ENCODE measurements at places on chromosomes 2 and 18. TPM values are rescaled to one million over a fixed set of nuclear protein-coding genes. Genes with fewer than 3 reads are reported as not detected.

SLC5A7 gene
- total RNA-seq, result not detected

GRCh38 chr2:218852911-218853667, 6.5 kb upstream of the WNT6 start:
- peak; percentile 56 for DNase-seq

DNA sequence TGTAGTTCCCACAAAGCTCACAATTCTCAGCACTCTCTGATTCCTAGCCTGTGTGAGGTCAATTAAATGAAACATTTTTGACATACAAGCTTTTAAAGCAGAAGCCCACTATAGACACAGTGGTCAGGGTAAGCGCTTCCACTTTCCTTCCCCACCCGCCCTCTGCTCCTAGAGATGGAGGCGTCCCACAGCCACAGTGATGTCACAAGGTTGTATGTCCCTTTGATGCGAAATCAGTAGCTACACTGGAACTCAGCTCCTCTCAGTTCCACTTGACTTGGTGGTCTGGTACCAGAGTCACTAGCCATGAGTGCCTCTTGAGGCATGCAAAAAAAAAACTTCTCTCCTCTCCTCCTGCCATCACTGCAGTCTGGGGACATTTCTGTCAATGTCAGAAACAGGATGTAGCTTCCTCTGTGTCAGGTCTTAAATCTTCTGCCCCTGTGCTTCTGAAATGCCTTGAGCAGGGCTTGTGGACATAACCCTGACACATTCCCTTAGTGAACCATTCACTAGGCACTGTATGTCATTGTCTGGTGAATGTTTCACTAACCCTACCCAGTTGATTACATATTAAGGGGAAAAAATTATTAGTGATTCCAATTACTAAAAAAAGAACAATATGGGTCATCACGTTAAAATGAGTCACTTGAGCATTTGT, 7.8 kb downstream of the SULT1C4 start:
- DNase-seq, result no peak

CFAP221 gene
- not detected for total RNA-seq

GRCh38 chr2:61423714-61424113, 47.2 kb downstream of the USP34 start:
- no peak for DNase-seq

DNA sequence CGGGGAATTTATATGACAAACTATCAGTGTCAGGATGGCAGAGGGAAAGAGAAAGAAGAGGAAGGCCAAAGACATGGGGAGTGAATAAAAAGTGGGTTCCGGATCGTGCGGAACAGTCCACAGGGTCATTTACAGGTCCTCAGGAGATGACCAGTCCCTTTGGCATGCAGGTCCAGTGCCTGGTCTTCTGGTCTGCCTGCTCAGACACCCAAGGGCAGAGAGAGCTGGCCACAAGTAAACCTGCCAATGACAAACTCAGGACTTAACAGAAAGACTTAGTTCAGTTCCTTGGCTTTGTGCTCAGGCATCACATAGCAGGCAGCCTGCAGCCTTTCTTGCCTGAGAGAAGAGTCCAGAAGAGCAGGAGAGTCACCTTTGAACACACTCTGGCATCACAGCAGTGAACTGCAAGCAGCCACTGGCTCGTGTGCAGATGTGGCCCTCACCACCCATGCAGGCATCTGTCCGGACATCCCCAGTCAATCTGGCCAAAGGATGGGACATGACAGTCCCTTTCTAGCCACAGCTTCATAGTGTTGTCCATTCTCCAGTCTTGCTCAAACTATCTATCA, 14.0 kb downstream of the TMEM127 start:
- DNase-seq, result peak; percentile 97

BIN1 gene
- total RNA-seq, result 3,208 TPM

DNA sequence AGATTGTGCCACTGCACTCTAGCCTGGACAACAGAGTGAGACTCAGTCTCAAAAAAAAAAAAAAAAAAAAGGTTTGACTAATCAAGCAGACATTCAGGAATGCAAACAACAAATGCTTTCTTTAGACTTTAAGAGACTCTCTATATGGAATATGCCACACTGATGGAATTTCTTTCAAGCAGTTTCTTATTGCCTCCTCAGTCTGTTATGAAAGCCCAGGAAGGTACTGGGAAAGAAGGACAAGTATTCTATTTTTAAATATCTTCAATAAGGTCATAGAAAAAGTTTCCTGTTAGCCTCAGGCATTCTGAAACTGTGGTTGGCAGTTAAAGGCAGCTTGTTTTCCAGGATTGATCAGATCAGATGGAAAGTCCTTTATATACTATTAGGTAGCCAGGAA, 241.6 kb downstream of the PIK3C3 start:
- DNase-seq, result no peak

NEMP2 gene
- total RNA-seq, result 4.7 TPM

EPC2 gene
- 20.6 TPM for total RNA-seq

GRB14 gene
- 0.43 TPM for total RNA-seq

Measured in myocyte (in vitro differentiated cells).